SK-N-SH (cell line): ENCODE measurements at places on chromosomes 7 and 10. TPM values are rescaled to one million over a fixed set of nuclear protein-coding genes. Genes with fewer than 3 reads are reported as not detected.

DNA sequence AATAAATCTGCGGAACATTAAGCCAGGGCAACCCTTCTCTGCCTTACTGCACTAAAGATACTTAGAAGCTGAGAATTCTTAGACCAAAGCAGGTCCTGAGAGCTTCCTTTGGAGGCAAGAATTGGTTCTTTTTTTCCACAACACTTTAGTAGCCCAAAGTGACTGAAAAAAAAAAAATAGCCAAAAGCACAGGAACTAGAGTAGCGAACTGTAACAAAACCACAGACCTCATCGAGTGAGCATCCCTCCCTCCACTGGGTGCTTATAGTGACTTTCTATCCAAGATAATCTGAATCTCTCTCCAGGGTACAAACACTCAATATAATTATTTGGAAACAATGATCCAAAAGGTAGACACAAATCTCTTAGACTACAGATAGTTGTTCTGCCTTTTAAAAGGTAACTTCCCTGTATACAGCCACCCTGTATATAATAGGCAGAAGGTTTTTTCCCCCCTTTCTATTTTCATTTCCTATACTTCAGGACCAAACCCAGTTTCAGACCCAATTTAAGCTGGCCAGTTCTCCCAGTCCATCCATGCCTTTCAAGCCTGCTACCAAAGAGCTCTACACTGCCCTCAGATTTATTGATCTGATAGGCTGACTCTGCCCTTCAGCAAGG is 31.6 kb upstream of the KCNIP2 start:
- DNase-seq, result no peak

Gene CYP26C1
- not detected in 2 replicates for polyA plus RNA-seq

Gene GPR85
- 2.9 and 4.3 TPM in 2 replicates for polyA plus RNA-seq

GRCh38 chr7:149474309-149475120 is 13.7 kb upstream of the ZNF777 start:
- no peak for DNase-seq

DNA sequence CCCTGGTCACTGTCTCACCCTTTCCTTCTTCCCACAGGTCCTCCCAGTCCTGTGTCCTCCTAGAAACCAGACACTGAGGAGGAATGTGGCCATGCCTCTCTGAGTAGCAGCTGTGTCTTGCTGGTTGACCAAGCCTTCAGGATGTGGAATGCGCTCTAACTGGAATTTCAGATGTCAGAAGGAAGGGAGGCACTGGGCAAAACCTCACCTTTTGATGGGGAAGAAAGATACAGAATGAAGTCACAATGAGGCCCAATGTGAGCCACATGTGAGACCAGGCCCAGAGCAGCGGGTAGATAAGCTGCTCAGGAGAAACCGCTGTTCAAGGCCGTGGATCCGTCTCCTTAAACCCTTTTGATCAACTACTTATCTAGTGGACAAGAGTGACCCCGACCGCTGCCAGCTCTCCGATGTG is 54.8 kb upstream of the ECHDC3 start:
- no peak for DNase-seq

Gene OPN1SW
- 0.05 TPM in 1 of 2 replicates, not detected in the other for polyA plus RNA-seq

GRCh38 chr7:18975689-18976280 is 141.7 kb downstream of the TWIST1 start:
- DNase-seq, result no peak

Gene FOXI2
- polyA plus RNA-seq, result not detected in 2 replicates

Gene PARD3
- polyA plus RNA-seq, result 29.4 and 38.9 TPM in 2 replicates

- no peak for DNase-seq
Observed at GRCh38 chr7:129514683-129515082, 12.4 kb downstream of the SMKR1 start.

Gene CTNNA3
- polyA plus RNA-seq, result not detected in 2 replicates

GRCh38 chr10:3907514-3907913 is 122.5 kb upstream of the KLF6 start:
- DNase-seq, result no peak

GRCh38 chr10:22674573-22674930 is 39.8 kb downstream of the PIP4K2A start:
- no peak for DNase-seq

Gene PLAU
- 159 and 200 TPM in 2 replicates for polyA plus RNA-seq

- no peak for DNase-seq
Observed at GRCh38 chr7:95766657-95767056, 5.7 kb upstream of the DYNC1I1 start.

DNA sequence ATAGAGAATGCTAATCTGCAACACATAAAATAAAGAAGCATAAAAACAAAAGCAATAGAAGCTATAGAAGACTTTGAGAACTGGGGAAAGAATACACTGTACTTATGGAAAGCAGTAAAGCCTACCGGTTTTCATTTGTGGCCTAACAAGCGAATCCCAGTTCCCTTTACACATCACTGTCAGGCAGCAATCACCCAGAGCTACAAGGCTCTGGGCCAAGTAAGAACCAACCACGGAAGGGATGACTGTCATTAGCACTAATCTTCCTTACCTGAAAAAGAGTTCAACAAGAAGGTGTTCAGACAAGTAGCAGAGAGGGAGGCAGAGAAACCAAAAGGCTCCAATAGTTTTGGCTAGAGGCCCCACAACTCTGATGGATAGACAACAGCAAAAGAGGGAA is 15.0 kb downstream of the CCDC6 start:
- no peak for DNase-seq

Gene CALHM3
- not detected in 2 replicates for polyA plus RNA-seq

Gene SUN1
- 369 and 560 TPM in 2 replicates for polyA plus RNA-seq

Gene NKX6-2
- polyA plus RNA-seq, result not detected in 2 replicates

GRCh38 chr10:51488766-51489408 is 210.5 kb downstream of the CSTF2T start:
- no peak for DNase-seq

Gene TMEM196
- polyA plus RNA-seq, result not detected in 2 replicates

Gene ECHDC3
- polyA plus RNA-seq, result 10.5 and 13.5 TPM in 2 replicates

DNA sequence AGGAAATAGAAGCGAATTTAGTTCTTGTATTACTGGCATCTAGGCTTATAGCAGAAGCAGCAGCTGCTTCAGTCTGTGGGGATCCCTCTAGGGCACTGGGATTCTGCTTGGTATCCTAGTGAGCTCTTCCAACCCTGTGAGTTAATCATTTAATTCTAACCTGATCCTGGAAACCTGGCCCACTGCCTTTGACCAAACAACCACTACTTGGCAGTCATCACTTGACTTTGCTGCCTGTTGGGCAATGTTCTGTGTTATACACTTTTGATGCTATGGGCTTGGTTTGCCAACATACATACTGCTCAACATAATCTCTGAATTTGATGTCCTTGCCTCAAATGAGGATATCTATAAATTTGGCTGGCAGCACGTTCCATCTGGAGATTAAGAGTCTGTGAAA is 813.4 kb downstream of the ANKRD7 start:
- DNase-seq, result no peak

GRCh38 chr7:18693816-18694215 is 198.3 kb downstream of the HDAC9 start:
- DNase-seq, result no peak

GRCh38 chr10:44178856-44179255 is 206.0 kb downstream of the CXCL12 start:
- DNase-seq, result no peak

DNA sequence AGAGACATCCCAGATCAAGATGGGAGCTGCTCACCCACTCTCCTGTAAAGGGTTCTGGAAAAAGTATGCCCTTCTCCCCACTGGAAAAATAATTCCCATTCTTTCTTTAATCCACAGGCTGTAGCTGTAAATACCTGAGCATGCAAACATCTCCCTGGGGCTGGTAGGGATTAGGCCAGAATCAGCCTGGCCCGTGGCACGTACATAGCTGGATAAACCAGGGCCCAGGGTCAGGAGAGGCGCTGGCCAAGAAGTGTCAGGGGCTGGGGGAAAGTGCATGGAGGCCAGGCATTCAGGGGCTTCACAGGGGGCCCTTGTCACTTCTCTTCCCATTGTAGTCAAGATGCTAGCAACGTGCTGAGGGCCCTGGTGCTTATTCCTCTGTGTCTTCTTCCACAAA is 30.7 kb upstream of the AQP1 start:
- DNase-seq, result no peak

DNA sequence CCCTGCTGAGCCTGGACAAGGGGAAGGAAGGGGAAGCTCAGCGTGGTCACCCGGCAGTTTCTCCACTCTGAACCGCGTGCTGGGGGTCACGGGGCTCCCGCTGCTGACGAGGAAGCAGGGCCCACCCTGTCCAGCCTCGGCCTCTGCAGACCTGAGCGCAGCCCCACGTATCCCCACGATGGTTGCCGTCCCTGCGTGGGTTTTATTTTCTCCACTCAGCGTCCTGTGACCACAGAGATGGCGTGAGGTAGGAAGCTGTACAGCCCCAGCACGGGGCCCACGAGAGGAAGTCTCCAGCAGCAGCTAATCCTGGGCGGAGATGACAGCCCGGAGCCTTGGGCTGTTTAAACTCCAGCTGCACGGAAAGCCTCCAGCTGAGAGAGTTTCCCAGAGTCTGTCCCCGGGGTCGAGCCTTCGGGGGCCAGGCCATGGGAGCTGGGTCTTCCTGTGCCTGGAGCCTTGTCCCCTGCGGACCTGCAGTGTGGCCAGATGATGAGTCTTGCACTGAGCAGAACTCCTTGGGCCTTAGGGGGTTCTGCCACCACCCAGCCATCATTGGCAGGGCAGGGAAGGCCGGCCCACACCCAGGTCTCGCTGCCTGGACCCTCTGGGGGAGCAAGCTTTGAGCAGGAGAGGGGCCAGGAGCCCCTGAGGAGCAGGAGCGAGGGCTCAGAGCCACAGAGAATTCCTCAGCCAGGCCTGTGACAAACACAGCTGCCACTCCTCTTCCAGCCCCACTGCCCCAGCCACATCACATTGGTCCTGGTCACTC is 72.8 kb upstream of the FAM20C start:
- no peak for DNase-seq

- DNase-seq, result no peak
Observed at GRCh38 chr7:84354866-84355265, 160.3 kb upstream of the SEMA3A start.

Gene CYP3A7
- polyA plus RNA-seq, result not detected in 2 replicates
